Karpas-422 (cell line): ENCODE measurements at places on chromosomes 6 and 20.

- no peak for DNase-seq
Observed at GRCh38 chr20:19048995-19049501, 163.4 kb upstream of the SLC24A3 start.

DNA sequence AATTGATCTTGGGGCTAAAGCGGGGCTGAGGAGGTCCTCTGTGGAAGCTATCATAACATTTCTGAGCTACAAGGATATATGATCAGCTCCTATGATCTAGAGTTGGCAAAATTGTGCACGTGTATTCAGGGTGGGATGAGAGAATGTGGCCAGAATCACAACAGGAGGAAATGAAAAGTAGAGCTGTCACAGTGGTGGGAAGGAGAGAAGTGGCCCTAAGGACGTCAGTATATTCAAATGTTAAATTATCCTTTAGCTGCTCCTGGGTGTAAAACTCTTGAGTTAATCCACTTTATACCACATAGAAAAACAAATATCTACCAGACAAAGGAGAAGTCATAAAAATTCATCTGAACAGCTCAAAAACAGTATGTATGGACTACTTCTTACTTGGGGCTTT lies 14.8 kb upstream of the POPDC3 start:
- DNase-seq = no peak

- no peak for DNase-seq
Observed at GRCh38 chr6:45718871-45719270, 296.8 kb downstream of the CLIC5 start.

GRCh38 chr6:81634155-81634880 lies 118.2 kb downstream of the TENT5A start:
- no peak for DNase-seq

- no peak for DNase-seq
Observed at GRCh38 chr6:134740027-134740373, 209.9 kb downstream of the ALDH8A1 start.

- no peak for DNase-seq
Observed at GRCh38 chr6:169189686-169190085, 64.0 kb downstream of the THBS2 start.

GRCh38 chr20:8209061-8209460 lies 77.0 kb downstream of the PLCB1 start:
- DNase-seq = no peak

DNA sequence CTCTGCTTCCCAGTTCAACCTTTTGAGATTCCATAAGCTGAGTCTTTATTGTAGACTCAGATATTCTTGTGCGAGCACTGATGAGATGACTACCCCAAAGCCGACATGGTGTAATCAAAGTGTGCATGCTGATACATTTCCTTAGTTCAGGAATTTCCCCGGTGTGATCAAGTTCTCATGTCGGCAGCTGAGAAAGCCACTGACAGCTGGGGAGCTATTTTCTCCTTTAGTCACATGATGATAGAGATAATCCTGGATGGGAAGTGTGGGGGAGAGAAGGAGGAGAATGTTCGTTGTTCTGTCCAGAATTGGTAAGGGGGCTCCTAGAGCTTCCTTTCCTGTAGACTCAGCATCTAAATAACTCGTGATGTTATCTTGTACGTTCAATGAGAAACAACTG lies 7.7 kb upstream of the CAP2 start:
- no peak for DNase-seq

GRCh38 chr20:32737371-32738223 lies 5.7 kb downstream of the COMMD7 start:
- DNase-seq = no peak

DNA sequence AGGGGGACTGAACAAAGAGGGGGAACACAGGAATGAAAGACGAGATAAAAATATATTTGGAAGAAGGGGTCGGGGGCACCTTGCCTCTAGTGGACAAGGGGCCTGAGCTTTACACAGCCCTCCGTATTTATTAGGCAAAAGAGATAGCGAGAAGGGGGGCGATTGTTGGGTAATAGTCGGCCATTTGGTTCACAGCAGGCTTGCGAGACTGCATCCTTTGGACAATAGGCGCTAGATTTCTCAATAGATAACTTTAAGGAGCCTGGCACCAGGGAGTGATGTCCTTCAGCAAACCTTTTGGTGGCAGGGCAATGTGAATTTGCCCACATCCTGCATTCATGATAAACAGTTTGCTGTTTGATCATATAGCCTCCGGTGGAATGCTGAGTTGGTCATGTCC lies 3.0 kb upstream of the NANP start:
- DNase-seq = no peak

DNA sequence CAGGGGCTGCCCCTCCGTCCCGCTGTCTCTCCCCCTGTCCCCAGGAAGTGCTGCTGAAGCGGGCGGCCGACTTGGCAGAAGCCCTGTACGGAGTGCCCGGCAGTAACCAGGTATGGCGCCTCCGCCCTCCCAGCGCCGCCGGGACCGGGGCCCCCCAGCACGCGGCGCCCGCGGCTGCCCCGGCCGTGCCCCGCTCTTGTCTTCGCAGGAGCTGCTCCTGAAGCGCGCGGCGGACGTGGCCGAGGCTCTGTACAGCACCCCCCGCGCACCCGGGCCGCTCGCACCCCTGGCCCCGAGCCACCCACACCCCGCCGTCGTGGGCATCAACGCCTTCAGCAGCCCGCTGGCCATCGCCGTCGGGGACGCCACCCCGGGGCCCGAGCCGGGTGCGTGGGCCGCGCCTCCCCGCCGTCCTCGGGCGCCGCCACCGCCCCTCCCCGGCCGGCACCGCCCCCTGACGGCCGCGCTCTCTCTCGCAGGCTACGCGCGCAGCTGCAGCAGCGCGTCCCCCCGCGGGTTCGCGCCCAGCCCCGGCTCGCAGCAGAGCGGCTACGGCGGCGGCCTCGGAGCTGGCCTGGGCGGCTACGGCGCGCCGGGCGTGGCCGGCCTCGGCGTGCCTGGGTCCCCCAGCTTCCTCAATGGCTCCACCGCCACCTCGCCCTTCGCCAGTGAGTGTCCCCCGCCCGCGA lies 48.4 kb downstream of the CPXM1 start:
- peak; percentile 90 for DNase-seq

GRCh38 chr20:58129721-58130151 lies 98.7 kb downstream of the ANKRD60 start:
- no peak for DNase-seq

- peak; percentile 96 for DNase-seq
Observed at GRCh38 chr6:159467473-159468041, 225.5 kb downstream of the SOD2 start.

- no peak for DNase-seq
Observed at GRCh38 chr6:113755449-113756289, 101.5 kb upstream of the MARCKS start.

DNA sequence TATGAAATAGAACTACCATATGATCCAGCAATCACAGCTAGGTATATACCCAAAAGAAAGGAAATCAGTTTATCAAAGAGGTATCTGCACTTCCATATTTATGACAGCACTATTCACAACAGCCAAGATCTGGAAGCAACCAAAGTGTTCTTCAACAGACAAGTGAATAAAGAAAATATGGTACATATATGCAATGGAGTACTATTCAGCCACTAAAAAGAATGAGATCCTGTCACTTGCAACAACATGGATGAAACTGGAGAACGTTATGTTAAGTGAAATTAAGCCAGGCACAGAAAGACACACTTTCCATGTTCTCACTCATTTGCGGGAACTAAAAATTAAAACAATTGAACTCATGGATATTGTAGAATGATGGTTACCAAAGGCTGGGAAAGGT lies 15.3 kb downstream of the PCNA start:
- no peak for DNase-seq

- DNase-seq = no peak
Observed at GRCh38 chr6:122393351-122393896, 6.0 kb upstream of the HSF2 start.

DNA sequence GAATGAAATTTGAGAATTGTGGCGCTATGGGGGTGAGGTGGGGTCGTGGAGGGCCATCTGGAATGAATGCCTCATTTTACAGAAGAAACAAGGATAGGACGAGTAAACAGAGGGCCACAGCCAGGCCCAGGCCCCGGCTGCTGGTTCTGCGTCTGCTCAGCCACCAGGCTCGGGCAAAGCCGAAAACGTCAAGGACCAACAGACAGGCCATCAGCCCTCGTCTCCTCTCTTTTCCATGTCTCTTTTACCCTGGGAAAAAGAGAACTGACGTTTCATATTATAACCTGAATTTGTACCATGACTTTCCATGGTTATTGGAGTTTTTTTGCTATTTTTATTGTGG lies 212.4 kb upstream of the ARID1B start:
- DNase-seq = no peak

DNA sequence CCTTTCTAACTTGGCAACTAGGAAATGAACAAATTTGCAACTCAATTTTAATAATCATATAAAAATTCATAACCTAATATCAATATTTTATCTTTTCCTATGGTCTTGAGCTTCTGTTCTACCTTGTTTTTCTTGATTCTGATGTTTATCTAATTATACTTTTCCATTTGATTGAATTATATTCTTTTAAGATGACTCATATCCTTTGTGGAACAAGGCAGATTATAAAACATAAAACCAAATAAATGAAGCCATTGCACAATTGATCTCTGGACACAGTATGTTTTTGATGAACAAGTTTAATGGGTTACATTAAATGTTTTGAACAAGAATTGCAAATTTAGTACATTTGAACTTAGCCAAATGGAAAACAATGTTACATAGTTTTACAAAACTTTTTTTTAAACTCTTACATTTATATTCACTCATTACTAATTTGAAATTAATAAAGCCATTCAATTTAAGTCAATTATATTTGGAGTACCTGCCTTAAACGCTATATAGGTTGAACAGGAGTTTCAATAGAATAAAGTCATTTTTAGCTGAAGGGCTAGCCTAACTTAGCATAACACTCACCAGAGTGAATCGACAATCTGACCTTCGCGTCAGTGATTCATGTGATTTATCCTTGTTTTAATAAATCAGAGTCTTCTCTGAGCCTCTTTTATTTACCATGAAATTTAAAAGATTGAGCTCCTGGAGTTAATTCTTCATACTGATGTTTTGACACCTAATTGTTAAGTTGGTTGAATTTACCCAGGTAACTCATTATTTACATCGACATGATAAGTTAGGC lies 3.8 kb downstream of the NCOA7 start:
- DNase-seq = no peak

- DNase-seq = no peak
Observed at GRCh38 chr20:56842056-56842455, 212.9 kb downstream of the TFAP2C start.

DNA sequence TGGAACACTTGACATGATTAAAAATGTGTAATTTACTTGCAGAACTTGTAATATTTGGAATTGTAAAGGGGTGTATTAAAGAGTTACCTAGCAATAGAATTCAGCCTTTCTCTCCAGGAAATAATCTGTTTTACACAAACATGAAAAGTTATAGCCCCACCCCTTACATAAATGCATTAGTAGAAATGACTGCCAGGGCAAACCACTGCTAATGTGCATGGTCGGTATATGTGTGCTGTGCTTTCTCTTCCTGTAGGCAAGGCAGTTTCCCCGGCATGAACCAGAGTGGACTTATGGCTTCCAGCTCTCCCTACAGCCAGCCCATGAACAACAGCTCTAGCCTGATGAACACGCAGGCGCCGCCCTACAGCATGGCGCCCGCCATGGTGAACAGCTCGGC lies 156.5 kb downstream of the TMEM242 start:
- DNase-seq = no peak

- DNase-seq = peak; percentile 58
Observed at GRCh38 chr6:31836047-31836473, 8.5 kb downstream of the HSPA1B start.

- no peak for DNase-seq
Observed at GRCh38 chr6:136426627-136427377, 123.4 kb downstream of the MAP7 start.

- DNase-seq = no peak
Observed at GRCh38 chr20:50308513-50309279, 118.1 kb downstream of the CEBPB start.

DNA sequence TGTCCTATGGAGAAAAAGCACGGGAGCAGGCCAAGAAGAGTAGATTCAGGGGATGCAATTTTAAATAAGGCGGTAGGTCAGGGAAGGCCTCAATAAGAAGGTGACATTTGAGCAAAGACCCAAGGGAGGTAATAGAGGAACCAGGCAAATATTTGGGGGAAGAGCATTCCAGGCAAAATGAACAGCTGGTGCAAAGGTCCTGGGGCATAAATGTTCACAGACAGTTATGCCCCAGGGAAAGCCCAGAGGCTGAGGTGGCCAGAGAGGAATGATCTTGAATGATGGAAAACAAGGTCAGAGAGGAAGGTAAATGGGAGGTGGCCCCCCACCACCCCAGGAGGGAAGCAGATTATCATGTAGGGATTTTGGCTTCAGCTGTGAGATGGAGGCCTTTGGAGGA lies 47.4 kb upstream of the SIRPA start:
- DNase-seq = no peak

- DNase-seq = no peak
Observed at GRCh38 chr6:20791074-20791473, 256.8 kb downstream of the CDKAL1 start.

- DNase-seq = no peak
Observed at GRCh38 chr6:2615251-2615650, 135.5 kb downstream of the MYLK4 start.

- DNase-seq = no peak
Observed at GRCh38 chr6:159996626-159997497, 28.0 kb downstream of the IGF2R start.

GRCh38 chr6:35036059-35036827 lies 104.9 kb downstream of the TCP11 start:
- DNase-seq = no peak

DNA sequence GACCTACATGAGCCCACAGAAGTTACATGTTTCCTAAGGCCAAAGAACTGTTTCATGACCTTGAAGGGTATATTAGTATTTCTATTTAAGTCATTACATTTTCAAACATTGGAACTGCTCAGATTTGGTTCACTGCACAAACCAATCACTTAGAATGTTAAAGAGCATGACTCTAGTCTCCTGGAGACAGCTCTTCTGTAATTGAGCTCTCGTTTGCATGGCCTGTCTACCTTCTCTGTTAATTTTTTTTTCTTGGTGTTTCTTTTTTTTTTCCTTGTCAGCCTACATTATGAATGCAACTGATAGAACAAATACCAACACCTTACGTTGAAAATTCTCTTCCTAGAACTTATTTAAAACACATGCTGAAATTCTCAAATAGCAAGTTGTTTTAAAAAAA lies 860.2 kb upstream of the MAP3K7 start:
- no peak for DNase-seq

DNA sequence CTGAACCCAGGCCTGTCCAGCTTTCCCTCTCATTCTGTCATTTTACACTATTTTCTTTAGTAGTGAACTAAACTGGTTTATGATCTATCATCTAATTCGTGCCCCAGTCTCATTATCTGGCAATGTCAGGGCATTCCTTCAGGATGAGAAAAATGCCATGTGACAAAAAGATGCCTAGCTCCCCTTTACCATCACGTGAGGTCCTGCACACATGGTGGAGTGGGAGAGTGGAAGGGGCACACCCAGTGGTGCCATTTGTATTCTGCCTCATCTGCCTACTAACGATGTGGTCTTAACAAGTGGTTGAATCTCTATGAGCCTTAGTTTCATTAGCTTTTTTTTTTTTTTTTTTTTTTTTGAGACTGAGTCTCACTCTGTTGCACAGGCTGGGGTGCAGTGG lies 41.2 kb downstream of the CDC5L start:
- DNase-seq = no peak

- DNase-seq = no peak
Observed at GRCh38 chr6:53042112-53042511, 23.1 kb upstream of the FBXO9 start.

GRCh38 chr6:4103929-4104328 lies 25.0 kb upstream of the FAM217A start:
- DNase-seq = no peak
